ENCODE measurements at places on chromosomes 16 and 17.

DNA sequence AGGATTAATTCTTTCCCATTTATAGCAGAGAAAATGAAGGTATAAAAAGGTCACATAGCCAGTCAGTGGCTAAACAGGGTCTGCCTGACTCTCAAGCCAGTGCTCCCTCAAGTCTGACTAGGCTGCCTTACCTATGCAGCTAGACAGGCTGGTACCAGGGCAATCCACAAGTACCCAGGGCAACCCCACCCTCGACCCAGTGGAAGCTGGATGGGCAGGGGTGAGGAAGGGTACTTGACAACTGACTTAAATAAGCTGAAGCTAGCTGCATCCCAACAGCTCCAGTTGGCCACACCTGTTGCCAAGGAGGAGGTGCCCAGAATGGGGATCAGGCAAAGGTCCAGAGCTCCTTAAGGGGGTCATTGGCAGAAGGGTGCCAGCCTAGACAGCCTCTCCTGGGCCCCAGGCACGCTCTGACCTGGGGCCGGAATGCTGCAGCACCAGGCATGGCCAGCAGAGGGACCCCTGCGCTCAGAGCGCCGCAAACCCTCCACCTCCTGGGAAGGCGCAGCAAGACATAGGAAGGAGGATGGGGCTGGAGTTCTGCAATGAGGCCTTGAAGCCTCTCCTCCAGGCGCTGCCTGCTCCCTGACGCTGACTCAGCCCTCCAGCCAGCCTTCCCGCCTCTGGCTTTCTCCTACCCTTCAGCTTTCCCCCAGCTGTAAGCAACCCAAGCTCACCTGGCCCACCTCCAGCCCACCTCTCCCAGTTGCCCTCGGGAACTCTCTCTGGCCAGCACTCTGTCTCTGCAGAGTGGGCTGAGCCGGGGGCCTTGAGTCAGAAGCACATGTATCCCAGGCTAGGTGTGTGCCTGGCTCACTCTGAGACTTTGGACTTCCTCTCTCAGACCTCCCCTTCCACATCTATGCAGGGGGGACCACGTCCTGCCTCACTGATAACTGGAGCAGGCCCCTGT, 28.8 kb downstream of the MPP2 start:
- DNase-seq: peak; percentile 70

DNA sequence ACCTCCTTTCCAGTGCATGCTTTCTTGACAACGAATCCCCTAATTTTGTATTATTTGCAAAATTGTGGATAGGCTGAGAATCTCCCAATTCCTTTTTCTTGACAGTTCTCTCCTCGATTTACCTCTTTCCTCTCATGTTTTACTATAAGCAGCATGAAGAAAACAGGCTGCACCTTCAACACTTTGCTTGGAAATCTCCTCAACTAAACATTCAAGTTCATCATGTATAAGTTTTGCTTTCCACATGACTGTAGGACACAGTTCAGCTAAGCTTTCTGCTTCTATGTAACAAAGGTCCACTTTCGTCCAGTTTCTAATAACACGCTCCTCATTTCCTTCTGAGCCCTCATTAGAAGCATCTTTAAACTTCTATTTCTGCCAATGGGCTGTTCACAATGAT, 199.0 kb upstream of the NLRP1 start:
- DNase-seq: no peak

GRCh38 chr17:17545984-17546383, 45.5 kb downstream of the PEMT start:
- DNase-seq: no peak

- DNase-seq: no peak
Measured at GRCh38 chr16:87542531-87543102, 49.8 kb upstream of the ZCCHC14 start.

DNA sequence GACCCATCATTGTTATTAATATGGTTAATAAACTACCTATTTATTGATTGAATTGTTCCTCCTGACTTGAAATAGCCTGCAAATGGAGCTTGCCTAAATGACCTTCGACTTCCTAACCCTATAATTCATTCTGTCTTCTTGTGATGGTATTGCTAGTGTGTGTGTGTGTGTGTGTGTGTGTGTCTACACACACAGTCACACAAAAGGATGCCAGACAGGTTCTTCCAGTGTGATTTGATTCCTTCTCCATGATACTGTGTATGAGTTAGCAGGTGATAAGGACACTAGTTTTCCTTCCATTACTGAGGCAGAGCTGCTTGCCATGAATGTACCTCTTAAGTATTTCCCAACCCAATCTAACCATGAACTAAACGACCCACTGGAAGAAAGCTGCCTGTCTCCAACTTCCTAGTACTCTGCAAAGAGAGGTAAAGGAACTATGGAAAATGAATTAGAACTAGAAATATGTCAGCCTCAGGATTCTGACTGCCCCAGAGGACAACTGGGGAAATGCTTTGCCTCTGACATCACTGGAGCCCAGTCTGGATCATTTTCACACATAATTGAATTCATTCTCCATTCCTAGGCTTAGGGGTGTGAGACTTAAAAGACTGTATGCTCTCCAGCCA, 3.5 kb upstream of the CDC6 start:
- DNase-seq: no peak

DNA sequence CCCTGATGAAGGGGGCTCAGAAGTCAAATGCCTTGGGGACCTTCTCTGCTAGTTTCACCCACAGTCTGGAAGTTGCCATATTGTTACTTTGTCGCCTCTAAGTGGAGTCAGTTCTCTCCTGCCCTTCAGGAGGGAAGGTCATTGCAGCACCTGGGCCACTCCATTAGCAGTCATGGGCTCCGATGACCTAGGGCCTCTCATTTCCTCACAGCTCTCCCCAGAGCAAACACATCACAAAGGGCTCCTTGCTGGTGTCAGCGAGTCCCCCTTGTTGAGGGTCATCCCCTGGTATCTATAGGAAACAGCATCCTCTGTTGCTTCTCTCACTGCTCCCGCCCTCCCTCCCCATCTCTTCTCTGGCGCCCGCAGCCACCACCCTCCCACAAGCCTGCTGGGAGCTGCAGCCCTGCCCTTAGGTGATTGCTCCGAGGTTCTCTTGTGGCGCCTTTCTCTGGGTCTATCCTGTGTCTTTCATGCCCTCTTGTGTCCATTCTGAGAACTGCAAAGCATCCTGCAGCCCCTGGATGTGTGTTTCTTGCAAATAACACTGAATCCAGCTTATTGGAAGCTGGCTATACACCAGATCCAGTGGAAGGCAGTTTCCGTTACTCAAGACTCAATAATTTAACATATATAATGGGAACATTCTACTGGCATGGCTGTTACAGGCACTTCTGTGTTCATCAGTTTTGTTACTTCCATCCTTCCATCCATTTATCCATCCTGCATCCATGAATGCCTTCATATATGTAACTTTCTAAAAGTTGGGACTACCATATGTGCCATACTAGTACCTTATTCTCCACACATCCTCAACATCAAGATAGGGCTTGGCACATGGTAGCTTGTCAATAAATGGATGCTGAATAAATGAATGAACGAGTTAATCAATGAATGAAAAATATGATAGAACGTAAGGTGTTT, 21.2 kb downstream of the PDILT start:
- no peak for DNase-seq

GRCh38 chr17:42613699-42614295, 4.3 kb downstream of the TUBG1 start:
- DNase-seq: no peak

DNA sequence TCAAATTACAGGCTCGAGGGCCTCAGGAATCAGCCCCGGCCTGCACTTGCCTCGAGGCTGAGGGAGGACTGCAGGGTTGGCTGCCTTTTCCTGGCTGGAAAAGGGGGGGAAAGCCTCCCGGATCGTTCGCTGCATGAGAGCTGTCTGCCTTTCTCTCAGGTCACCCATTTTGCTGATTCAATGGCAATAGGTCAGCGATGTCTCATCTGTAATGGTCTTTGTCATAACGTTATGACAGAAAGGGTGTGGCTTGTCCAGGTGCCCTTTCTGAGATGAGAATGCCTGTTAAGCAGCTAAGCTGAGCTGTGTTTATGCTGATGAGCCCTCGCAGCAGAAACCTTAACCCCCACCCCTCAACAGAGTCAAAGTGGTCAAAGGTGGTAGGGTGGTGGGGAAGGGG, 81.8 kb downstream of the AKAP1 start:
- no peak for DNase-seq

- no peak for DNase-seq
Measured at GRCh38 chr16:85929259-85929721, 30.3 kb downstream of the IRF8 start.

- DNase-seq: no peak
Measured at GRCh38 chr16:16163571-16163970, 59.7 kb downstream of the ABCC6 start.

- no peak for DNase-seq
Measured at GRCh38 chr17:80716986-80717719, 172.5 kb downstream of the RPTOR start.

DNA sequence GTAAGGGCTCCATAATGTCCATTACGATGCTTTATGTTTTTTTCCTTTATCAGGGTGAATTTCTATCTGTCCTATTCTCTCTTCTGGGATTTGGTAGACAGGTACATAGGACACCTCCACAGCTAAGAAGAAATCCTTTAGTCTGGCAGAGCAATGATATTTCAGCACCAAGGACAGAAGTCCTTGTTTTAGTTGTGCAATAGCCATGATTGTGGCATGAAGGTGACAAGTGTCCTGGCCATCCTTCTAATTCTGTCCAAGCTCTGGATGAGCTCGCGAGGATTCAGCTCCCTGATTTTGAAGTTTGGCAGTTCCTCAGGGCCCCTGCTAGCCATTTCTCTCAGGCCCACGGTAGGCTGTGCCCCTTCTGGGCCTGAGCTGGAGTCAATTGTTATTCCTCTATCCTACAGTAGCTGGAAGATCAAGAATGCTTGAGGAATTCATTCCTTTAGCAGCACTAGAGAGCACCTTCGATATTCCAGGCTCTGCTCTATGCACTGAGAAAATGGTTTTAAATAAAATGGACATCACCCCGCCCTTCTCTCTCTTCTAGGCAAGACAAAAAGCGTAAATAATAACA, 320.8 kb downstream of the XYLT1 start:
- no peak for DNase-seq

DNA sequence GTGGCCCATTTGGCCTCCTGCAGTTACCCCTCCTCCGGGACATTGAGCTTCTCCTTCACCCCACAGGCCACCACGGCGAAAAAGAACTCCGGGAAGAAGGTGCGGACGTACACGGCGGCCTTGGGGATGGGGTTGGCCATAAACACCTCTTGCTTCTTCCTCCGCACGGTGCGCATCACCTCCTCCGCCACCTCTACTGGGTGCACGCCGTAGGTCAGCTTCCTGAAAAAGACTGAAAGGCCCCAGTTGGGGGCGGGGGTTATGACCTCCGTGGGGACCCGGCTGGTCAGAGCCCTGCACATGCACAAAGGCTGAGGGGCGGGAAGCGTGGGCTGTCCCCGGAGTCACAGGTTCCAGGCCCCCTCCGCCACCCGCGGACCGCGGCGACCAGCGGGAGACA, 19.9 kb downstream of the DHRS7C start:
- no peak for DNase-seq

- DNase-seq: no peak
Measured at GRCh38 chr17:19948116-19948943, 29.3 kb downstream of the AKAP10 start.

- no peak for DNase-seq
Measured at GRCh38 chr17:2295575-2295974, 8.0 kb downstream of the SMG6 start.

DNA sequence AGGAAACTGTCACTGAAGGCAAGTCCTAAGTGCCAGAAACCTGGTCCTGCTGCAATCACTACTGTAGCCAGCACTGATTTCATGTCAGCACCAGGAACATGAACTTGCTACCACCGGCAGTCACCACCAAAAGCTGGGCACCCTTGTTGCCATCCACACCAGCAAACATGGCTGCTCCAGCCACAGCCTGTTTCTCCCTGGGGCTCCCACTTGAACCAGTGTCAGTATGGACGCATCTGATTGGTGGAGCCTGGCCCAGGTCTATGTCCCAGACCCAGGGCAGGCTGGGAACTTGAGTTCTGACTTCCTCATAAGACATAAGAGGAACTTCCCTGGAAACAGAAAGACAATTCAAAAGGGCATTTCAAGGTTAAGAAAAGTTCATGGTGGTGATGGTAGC, 56.5 kb downstream of the COPRS start:
- no peak for DNase-seq

GRCh38 chr17:61280338-61280737, 119.3 kb upstream of the TBX2 start:
- no peak for DNase-seq

- DNase-seq: no peak
Measured at GRCh38 chr16:23016368-23016767, 132.9 kb downstream of the USP31 start.

- DNase-seq: no peak
Measured at GRCh38 chr16:1965396-1966001, 873 bp upstream of the RPS2 start.

GRCh38 chr16:84247844-84248243, 8.0 kb upstream of the KCNG4 start:
- no peak for DNase-seq

GRCh38 chr17:44827863-44828262, 2.2 kb downstream of the GJC1 start:
- DNase-seq: no peak

DNA sequence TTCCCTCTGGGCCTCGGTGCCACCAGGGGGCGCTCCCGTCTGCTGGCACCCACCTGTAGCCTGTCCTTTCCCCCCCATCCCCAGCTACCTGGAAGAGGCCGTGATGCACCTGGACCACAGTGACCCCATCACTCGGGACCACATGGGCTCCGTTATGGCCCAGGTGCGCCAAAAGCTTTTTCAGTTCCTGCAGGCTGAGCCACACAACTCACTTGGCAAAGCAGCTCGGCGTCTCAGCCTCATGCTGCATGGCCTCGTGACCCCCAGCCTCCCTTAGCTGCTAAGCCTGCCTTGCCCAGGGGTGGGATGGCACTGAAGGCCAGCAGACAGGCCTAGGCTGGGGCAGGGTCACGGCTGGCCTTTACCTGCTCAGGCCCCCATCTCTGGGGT, 818 bp upstream of the NRN1L start:
- DNase-seq: peak; percentile 62

DNA sequence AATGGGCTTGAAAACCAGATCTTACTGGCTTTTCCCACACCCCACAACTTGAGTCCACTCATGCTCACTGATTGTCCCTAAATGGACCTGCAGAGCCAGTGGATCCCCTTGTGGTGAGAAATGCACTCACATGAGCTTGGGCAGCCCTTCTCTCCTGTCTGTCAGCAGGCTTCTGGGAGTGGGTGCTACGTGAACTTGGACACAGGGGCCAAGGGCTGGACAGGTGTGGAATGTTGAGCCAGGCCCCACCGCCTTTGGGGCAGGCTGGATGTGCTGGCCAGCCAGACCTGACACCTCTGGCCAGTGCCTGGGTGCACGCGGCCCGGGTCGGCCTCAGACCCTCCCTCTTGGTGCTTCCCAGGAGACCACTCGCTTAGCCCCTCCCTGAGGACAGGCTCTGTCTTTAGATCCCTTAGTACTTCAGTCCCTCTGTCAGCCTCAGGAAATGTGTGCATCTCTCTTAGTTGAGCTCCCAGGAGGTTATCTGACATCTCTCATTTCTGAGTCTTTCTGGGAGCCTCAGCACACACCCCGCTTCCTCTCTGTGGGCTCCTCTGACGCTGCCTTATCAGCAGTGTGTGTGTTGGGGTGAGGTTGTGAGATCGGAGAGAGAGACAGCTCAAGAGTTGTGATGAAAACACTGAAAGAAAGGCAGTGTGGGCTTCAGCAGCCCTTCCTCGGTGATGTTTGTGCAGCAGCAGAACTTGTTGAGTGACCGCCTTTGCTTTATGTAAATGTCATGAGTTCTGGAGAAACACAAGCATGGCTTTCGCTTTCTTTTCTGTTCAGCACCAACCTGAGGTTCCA, 117.0 kb downstream of the RAB11FIP4 start:
- DNase-seq: no peak

Measured in omental fat pad (tissue), 4 donors.